ENCODE measurements at places on chromosomes 16 and 17. TPM values are rescaled to one million over a fixed set of nuclear protein-coding genes. Genes with fewer than 3 reads are reported as not detected.

TMEM100 gene
- total RNA-seq = 1.3 TPM

SEZ6L2 gene
- total RNA-seq = 4.7 TPM

CPNE2 gene
- total RNA-seq = 23.2 TPM

PHF23 gene
- total RNA-seq = 54.1 TPM

SLC38A8 gene
- total RNA-seq = not detected

PLCD3 gene
- total RNA-seq = 41.9 TPM

Measured in fibroblast of villous mesenchyme (primary cell).